ENCODE measurements at places on chromosomes 1 and 21.

DNA sequence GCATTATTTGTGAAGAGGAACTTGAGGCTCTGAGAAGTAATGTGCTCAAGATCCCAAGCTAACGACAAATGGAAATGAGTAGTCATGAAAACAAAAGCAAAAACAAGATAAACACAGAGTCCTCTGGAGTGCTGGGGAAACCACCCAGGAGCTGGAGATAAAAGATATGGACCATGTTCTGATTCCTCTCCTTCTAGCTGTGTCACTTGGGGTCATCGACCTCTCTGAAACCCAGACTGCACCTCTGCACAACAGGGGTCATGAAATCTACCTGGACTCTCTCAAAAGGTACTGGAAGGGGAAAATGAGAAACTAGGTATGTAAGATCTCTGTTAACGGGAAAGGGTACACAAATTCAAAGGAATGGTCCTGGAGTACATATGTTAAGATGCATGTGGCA, 6.5 kb downstream of the PGLYRP4 start:
- no peak for DNase-seq

DNA sequence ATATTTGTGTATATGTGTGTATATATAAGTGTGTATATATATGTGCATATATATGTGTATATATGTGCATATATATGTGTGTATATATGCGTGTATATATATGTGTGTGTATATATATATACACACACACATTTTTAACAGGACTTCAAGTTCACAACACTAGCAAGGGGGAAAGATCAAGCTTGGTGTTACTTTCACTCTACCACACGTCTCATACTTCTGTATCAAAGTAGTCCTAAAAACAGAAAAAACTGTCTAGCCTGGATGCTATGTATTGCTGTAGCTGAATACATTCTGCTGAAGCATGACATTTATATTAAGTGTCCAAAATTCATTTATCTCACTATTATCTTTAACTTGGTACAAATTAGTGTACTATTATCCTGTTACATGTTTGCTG, 17.9 kb upstream of the ATP6V1G3 start:
- no peak for DNase-seq

DNA sequence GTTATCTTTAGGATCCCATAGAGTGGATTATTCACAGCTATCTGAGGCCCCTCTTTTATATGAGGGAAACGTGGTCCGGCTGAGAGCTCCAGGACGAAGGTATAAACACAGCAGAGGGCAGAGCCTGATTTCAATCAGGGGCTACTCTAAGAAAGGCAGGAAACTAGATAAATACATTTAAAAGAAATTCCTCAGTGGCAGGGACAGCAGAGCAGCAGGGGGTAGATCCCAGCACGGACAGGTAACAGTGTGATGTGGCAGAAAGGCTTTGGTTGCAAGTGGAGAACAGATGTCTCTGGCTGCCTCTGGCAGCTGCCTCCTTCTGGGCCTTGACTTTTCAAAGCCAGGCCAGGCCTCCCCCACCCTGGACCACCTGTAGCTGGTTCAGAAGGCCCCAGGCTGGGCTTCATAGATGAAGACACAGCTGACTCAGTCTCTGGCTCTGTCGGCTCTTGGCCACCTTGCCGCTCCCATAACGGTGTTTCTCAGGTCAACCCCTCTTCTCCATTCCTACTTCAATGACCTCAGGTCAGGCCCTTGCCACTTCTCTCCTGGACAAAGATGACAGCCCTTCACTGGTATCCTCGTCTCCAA, 43.8 kb downstream of the FAM78B start:
- DNase-seq, result no peak

DNA sequence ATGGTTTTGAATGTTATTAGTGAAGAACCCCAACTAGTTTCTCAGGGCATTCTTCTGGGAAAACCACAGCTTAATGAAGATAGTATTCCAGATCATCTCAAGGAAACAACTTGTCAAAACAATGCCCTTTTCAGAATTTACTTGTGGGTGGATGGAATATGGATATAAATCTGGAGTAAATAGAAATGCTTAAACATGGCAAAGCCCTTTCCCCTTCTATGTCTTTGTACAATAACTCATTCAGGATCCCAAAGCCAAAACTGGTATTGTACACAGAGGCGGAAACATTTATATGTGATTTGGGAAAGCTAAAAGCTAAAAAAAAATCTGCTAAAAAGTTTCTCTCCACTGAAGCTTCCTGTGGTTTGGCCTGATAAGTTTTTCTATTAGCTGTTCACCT, 55.5 kb upstream of the RGS5 start:
- DNase-seq, result no peak

GRCh38 chr1:46549697-46550681, 1.5 kb downstream of the KNCN start:
- no peak for DNase-seq

GRCh38 chr1:145714524-145715111, 4.7 kb upstream of the CD160 start:
- no peak for DNase-seq

- no peak for DNase-seq
These were observed 426.6 kb downstream of the OMA1 start for GRCh38 chr1:58119971-58120370.

DNA sequence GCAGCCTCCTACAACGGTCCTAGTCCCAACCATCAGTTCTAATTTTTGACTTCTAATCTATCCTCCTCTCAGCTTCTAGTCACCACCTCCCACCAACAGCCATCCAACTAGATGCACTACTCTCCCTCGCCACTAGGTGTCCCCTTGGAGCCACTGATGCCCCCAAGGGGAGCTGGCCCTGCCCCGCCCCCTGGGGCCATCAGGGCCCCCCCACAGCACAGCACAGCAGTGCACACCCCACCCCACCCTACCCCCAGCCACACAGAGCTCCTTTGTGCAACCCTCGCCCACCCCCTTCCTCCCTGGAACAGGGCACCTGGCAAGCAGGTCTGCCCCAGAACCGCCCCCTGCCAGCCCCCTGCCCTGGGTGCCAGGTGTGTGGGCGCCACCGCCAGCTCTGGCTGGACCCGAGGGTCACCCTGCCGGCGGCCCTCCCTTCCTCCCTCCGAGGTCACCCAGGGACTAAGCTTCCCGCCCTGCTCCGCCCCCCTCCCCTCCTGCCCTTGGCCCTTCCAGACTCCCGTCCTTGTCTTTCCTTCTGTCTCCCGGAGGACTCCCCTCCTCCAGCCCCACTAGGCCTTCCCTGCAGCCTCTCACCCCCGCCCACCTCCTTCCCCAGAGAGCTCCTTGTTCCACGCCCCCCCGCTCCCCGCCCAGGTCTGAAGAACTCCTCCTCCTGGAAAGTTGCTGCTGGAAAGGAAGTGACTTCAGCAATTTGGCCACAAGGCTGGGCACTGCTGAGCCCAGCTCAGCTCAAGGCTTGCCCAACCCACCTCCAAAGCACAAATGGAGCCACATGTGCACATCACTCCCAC, 47.0 kb downstream of the AHDC1 start:
- peak; percentile 68 for DNase-seq

DNA sequence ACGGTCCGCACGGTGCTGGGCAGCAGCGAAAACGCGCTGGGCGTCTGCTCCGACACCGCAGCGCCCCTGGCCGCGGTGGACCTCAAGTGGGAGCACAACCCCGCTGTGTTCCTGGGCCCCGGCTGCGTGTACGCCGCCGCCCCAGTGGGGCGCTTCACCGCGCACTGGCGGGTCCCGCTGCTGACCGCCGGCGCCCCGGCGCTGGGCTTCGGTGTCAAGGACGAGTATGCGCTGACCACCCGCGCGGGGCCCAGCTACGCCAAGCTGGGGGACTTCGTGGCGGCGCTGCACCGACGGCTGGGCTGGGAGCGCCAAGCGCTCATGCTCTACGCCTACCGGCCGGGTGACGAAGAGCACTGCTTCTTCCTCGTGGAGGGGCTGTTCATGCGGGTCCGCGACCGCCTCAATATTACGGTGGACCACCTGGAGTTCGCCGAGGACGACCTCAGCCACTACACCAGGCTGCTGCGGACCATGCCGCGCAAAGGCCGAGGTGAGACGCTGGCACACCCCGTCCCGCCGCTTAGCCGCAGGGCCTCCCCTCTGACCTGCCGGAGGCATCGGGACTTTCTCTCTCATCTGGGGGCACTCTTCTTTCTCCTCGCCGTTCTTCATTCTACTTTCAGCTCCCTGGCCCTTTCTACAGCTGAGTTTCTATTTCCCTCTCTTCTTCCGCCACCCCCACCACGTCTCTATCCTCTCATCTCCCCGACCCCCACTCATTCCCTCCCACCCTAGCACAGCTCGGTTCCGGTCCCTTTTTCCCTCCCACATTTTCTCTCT, 1.0 kb downstream of the NPR1 start:
- DNase-seq, result no peak

DNA sequence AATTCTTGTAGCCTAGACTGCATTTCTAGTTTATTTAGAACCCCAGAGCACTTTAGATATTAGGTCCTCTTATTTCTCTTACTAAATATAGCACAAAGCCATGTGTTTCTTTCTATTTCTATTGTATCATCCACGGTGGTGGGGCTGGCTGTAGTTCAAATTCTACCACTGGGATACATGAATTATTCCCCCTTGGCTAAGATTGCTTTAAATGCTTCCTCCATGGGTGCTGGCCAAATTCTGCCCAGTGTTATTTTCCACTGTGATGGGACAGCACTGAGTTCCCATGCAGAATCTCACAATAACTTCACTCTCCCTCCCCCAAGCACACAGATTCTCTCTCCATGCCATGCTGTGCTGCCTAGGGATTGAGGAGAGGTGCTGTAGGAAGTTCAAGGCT, 41.5 kb upstream of the GBP6 start:
- DNase-seq, result no peak

GRCh38 chr1:30063621-30064280, 659.6 kb downstream of the MATN1 start:
- DNase-seq, result no peak

DNA sequence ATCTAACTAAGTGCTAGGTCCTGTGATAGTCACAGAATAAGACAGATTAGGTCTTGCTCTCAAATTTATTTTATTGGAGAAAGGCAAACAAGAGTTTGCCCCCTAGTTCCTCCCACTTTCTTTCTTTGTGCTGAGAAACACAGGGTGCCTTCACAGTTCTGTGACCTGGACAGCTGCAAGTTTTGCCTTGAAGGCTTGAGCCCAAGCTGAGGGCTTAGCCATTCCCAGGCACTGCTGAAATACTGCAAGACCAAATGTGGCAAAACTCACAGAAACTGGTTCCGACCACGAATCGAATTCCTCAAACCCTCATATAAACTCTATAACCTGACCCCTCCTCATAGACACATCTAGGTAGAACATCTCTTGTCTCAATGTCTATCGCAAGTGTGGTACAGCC, 227.9 kb downstream of the RERE start:
- no peak for DNase-seq

- no peak for DNase-seq
These were observed 91.0 kb downstream of the KCNT2 start for GRCh38 chr1:196517193-196517592.

DNA sequence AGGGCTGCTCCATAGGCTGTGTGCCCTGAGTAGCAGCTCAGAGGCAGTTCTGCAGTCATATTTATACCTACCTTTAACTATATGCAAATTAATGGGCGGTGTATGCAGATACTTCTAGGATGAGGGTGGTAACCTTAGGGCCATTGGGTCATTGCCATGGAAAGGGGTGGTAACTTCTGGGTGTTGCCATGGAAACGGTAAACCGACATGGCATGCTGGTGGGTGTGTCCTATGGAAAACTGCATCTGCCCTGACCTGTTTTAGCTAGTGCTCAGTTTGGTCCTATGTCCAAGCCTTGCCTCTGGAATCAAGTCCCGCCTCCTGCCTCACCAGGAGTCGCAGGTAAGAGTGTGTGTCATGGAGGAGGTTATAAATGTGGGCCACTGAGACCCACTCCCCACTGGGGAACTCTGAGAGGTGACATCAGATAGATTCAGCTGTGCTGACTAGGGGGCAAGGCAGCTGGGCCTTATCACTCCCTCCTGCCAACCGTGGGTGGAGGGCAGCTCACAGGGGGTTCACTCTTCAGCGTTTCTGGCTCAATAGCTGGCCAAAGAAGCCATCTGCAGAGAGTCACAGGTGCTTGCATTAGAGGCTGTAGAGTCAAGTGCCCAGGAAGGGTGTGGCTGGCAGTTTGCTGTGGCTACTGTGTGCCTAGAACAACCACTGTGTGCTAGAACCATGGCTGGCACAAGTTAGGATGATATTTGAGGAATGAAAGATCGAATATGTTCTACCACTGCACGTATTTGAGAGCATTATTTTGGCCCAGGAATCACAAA, 19.0 kb downstream of the BACE2 start:
- no peak for DNase-seq

- DNase-seq, result no peak
These were observed 11.6 kb upstream of the PARP1 start for GRCh38 chr1:226419284-226420029.

- no peak for DNase-seq
These were observed 49.6 kb downstream of the TARBP1 start for GRCh38 chr1:234429434-234429806.

DNA sequence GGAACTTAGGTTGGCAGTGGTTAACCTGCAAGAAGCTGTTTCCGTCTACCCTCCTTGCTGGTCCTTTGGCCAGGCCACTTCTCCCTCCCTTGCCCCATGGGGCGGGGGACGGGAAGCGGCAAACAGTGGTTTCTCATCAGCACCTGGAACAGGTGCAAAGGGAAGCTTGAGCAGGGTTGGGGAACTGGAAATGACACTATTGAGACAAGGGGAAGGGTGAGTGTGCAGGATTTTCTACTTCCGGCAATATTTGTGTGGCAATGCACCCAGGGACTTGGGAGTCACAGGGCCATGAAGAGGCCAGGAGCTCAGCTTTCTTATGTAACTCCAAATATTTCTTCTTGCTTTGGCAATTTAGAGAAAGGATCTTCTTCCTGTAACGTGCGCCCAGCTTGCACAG, 29.0 kb upstream of the SARS1 start:
- DNase-seq, result no peak

- DNase-seq, result peak; percentile 59
These were observed 5.7 kb upstream of the TPRG1L start for GRCh38 chr1:3618881-3619671.

DNA sequence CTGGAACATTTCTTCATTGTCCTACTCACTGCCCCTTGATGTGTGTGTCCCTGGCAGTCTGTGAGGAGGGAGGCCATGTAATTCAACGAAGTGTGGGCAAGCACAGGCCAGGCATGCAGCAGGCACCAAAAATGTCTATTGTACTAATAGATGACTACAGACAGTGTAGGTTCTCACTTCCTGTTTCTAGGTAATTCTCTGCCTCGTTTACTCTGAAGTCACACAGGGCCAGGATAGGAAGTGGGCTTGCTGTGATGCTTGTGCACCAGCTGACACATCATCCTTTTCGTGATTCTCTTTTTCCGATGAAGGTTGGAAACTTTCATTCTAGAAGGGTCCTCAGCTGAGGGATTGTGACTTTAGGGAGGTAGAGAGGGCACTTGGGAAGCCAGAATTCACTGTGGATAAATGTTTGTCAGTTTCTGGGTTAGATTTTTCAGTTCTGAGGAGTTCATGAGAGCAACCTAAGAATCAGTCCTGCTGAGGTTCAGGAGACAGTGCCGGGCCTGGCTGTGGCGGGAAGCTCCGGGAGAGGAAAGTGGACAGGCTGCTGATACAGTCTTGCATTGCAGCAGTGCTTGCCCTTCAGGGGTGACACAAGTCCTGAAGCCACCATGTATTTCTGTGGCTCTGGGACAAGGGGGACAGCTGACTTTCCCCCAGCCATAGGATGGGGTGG, 4.3 kb upstream of the CSF1 start:
- no peak for DNase-seq
